Uterus (tissue), 4 donors: ENCODE measurements at places on chromosomes 12 and 14. TPM values are rescaled to one million over a fixed set of nuclear protein-coding genes. Genes with fewer than 3 reads are reported as not detected.

GRCh38 chr14:75153295-75153694 is 23.1 kb downstream of the TMED10 start:
- DNase-seq: no peak

GRCh38 chr12:79206871-79207270 is 342.3 kb downstream of the SYT1 start:
- no peak for DNase-seq

GRCh38 chr12:45670346-45671065 is 59.0 kb upstream of the ARID2 start:
- no peak for DNase-seq

GRCh38 chr12:89781156-89781555 is 72.5 kb upstream of the ATP2B1 start:
- no peak for DNase-seq

The GLI1 gene
- total RNA-seq: not detected

DNA sequence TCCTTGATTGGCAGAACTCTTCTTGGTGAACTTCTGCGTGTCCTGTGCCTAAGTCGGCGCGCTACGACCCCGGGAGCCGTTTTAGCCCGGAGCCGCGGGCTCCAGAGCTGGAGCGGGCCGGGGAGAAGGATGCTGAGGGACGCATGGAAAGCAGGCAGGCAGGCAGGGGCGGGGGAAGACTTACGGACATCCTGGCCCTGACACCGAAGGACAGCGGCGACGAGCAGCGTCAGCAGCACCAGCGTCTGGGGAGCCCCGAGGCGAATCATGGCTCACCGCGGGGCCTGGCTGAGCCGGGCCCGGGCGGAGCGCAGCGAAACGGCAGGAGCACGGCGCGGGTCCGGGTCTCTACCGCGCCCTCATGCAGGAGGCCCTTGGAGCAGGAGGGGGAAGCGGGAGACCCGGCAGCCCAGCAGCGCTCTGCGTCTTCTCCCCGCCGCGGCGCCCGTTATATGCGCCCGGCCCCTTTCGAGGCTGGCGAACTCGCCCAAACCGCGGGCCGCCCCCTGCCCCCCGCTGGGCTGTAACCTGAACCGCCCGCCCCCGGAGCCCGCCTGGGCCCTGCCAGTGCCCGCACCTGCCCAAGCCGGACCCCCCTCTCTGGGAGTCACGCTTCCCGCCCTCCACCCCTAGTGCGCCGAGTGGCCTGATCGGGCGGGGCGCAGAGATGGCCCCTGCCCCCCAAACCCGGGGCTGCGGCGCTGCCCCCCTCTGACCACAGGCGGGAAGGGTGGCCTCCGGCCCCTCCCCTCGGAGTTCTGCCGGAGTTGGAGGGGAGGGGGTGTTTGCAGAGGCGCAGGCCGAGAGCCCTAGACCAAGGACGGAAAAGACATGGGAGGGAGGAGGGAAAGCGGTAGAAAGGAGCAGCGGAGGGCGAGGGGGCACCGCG is at the start of gene COL2A1:
COL2A1 (minus strand) TSS at position 424 of the 889 bp plus-strand sequence; CDS start at position 269, 155 bp downstream.
- DNase-seq: no peak

The FBLN5 gene
- total RNA-seq: 304 TPM

- DNase-seq: no peak
These were observed 402.5 kb downstream of the PCNX1 start for GRCh38 chr14:71309756-71310155.
